ENCODE measurements at places on chromosomes 12 and 14.

DNA sequence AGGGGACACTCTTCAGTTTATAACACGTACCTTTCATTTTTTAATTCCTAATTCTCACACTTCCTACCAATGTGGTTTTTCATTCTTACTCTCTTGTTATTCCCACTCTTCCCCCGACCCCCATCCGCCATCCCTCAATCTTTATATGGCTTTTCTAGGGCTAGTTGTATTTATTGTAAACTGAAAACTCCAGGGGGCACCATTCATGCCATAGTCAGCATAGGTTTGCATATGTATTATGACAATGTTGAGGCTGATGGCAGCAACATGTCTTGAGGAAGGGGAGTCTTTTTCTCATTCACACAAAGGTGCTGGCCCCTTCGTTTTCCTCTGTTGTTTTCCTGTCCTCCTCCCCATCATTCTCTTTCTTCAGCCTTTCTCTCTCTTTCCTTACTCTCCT, 27.7 kb upstream of the LTA4H start:
- no peak for DNase-seq

DNA sequence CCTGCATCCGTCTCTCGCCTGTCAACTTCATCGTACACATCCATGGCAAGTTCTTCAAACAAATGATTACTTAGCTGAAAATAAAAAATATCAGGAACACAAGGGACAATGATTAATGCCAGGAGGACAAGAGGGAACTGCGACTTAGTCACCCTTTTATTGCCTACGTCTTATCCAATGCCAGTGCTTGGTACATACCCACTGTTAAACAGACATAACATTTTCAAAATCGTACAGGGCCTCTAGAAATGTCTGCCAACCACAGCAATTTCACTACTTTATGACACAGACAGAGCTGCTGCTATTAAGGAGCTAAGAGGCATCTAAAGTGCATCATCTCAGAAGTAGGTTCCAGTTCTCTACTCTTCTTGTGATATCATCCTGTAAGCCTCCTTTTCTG, 34.6 kb downstream of the GIT2 start:
- DNase-seq: no peak

DNA sequence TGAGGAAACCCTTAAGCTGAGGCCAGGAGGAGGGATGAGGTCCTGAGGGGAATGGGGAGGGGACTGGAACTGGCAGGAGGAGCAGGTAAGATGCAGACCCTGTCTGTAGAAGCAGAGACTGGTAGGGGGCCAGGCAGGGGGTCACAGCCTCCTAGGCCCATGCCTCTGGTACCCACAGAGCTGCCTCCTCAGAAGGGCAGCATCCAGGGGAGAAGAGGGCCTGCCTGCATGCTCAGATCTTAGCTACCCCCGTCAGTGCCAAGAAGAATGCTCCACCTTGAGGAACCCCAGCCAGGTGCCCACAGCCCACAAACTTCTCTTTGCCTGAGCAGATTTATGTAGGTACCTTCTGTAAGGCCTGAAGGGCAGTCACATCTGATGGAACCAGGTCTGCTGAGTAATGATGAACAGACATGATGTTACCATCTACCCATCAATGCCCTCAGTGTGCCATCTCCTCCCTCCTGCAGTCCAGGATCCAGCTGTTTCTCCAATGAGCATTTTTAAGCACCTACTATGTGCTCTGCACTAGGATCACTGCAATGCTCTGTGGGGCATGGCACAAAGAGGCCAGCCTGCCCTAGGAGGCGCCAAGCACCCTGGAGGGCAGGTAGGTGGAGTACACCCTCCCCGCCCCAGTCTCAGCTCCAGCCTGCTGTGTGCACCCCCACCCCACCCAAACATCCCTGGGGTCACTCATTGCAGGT, 24.8 kb upstream of the ZFP36L1 start:
- no peak for DNase-seq

GRCh38 chr12:34406228-34406995, 384.1 kb downstream of the ALG10 start:
- no peak for DNase-seq

DNA sequence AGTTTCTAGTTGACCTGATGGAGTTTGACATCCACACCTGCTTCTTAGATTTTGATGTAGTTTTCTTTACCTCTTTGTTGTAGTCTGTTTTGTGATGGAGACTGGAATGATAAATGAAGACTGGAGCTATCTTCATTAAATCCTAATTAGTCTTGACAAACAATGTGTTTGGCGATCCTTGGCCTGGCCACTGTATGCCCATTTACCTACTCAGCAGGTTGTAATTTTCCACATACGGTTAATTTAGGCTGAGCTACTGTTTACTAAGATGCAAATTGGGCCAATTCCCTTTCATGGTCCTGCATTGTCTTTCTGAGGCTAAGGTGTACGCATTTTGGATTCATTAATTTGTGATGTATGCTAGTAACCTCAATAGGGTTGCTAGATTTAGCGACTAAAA, at the start of gene TAS2R7:
Gene TAS2R7 (minus strand): TSS at position 41 of the 400 bp plus-strand sequence. CDS start 57 bp downstream, outside the sequence.
- no peak for DNase-seq

DNA sequence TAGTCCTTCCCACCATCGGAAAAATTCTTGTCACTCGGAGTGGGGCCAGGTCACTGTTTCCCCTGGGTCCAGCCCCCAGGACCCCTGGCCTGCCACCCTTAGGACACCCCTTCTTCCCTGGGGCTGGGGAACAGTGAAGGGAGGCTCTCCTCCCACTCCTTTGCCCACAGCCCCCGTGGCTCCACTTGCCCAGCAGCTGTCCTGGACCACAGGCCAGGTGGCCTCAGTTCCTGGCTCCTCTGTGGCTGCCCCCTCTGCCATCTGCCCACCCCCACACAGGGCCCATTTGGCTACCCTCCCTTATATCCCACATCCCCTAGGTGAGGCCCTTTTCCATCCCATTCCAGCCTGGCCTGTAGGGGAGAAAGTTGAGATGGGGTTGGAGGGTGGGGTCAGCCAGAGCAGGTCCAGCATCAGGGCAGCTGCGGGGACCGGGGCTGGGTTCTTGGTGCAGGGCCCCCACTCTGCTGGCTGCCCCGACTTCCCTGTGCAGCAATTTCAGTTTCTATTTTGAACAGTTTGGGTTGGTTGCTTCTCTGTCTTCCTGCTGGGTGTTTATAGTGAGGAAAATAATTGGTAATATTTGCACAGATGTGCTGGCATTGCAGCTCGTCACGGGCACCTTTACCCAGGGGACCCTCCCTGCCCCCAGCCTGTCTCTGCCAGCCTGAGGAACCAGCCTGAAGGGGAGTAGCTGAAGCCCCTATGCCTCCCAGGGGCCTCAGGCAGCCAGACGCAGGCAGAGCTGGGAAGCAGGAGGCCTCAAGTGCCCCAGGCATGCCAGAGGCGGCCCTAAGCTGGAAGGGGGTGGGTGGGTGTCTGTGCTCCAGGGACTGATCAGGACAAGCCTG, 23.4 kb downstream of the SYNDIG1L start:
- DNase-seq: no peak

GRCh38 chr14:73258845-73259611, 21.7 kb downstream of the PAPLN start:
- no peak for DNase-seq

GRCh38 chr12:111429828-111430432, 24.2 kb downstream of the SH2B3 start:
- no peak for DNase-seq

- DNase-seq: no peak
Observed at GRCh38 chr12:79421236-79421740, 269.5 kb downstream of the PAWR start.

- DNase-seq: no peak
Observed at GRCh38 chr14:76769636-76770292, 8.5 kb downstream of the VASH1 start.

- DNase-seq: no peak
Observed at GRCh38 chr14:47730296-47730695, 54.9 kb upstream of the MDGA2 start.

GRCh38 chr14:37708481-37708880, 113.1 kb downstream of the TTC6 start:
- no peak for DNase-seq

GRCh38 chr14:70897464-70897863, 9.8 kb upstream of the PCNX1 start:
- DNase-seq: no peak

GRCh38 chr12:121632069-121632970, 6.0 kb downstream of the ORAI1 start:
- no peak for DNase-seq

DNA sequence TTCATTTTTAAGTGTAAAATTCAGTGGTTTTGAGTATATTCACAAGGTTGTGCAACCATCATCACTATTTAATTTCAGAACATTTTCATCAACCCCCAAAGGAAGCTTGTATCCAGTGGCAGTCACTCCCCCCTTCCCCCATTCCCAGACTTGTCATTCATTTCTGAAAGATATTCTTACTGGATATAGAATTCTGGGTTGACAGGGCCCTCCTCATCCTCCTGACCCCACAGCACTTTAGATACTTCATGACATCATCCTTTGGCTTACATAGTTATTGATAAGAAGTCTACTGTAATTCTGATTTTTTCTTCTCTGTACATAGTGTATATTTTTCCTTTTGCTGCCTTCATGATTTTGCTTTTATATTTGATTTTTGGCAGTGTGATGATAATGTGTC, 8.8 kb upstream of the ADGRD1 start:
- DNase-seq: no peak

DNA sequence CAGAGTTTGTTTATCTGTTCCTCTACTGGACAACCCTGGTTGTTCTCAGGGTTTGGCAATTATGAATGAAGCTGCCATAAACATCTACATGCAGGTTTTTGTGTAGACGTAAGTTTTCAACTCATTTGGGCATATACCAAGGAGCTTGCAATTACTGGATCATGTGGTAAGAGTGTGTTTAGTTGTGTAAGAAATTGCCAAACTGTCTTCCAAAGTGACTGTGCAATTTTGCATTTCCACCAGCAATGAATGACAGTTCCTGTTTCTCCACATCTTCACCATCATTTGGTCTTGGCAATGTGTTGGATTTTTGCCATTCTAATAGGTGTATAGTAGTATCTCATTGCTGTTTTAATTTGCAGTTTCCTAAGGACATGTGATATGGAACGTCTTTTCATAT, 39.8 kb upstream of the FBXO33 start:
- DNase-seq: no peak

- no peak for DNase-seq
Observed at GRCh38 chr12:26102953-26103352, 21.9 kb downstream of the BHLHE41 start.

DNA sequence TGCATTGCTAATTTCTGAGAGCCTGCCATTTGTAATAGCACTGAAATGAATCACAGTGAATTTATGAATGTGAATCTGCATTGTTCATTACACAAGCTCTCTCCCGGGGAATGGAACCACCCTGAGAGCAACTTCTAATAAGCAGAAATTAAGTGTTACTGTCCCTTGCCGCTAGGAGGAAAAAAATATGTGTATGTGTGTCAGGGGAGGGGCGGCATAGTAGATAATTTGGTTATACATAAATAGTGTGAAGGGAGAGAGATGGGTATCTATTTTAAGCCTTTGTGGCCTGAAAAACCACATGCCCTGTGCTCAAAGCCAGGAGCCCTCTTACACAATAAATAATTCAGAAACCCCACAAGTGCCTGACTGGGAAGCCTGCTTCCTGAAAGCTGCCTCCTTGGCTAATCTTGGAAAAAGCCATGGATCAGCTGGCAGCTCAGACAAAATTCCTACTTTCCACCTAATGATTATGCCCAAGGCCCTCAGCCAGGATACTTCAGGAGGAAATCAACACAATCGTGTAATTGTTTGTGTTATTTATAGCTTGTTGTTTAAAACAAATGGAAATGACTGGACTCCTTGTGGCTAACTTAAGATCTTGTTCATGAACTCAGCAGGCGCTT, 366.2 kb upstream of the KITLG start:
- DNase-seq: no peak

- no peak for DNase-seq
Observed at GRCh38 chr14:76761136-76761959, at the start of gene VASH1. TSS of gene VASH1 (plus strand) at chr14:76761468. CDS start at chr14:76762822, 1,354 bp downstream.

- DNase-seq: no peak
Observed at GRCh38 chr12:109961201-109961600, 35.0 kb downstream of the GIT2 start.

DNA sequence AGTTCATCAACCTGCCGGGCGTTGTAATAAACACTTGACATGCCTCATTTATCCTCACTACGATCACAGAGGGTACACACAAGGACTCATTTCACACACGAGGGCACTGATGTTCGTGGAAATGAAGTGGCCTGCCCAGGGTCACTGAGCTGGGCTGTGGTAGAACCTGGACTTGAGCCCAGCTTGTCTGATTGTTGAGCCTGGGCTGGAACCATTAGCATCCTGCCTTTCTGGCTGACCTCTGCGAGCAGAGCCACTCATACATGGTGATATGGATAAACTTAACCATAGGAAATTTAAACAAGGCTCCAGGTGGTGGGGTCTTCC, 16.6 kb upstream of the JDP2 start:
- DNase-seq: no peak

- no peak for DNase-seq
Observed at GRCh38 chr12:4388662-4389061, 9.2 kb upstream of the FGF23 start.

DNA sequence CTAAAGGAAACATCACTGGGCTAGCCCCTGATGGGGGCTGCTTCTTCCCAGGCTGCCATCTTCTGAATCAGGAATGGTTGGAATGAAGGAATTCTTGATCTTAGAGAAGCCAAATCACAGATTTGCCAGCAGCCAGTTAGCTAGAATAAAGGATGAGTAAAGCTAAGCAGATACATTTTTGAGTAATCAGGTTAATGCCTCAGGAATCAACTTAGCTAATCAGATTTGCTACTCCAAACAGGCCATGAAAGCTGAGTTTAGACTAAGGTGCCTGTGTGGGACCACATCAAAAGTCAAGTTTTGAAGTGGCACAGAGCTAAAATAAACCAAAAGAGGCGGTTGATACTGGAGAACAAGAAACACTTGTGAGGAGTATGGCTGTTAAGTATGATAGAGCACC, 28.8 kb upstream of the LMO3 start:
- DNase-seq: no peak

DNA sequence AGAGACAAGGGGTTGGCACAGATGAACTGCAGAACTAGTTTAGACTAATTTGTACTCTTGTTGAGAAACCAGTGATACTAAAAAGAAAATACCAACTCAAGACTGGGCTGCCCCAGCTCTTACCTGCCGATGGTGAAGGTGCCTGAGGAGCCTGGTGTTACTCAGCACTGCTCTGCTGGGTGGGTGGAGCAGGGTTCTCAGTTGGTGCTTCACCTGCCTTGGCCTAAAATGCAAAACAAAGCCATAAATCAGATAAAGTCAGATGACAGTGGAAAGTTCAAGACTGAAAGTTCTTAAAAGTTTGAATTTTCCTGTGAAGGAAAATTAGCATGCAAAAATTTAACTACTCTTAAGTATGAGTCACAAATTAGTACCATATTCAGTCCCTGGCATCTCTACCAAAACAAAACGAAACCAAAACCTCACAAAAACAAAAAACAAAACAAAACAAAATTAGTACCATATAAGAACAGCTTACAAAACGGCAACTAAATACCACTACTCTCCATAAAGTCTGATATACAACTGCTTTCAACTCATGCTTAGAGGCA, 21.9 kb downstream of the YBX3 start:
- peak; percentile 8 for DNase-seq

GRCh38 chr12:69022674-69023073, 89.7 kb upstream of the CPM start:
- DNase-seq: no peak

GRCh38 chr12:4049298-4050080, 176.3 kb upstream of the PARP11 start:
- no peak for DNase-seq

GRCh38 chr14:73678698-73679097, 33.9 kb downstream of the DNAL1 start:
- DNase-seq: no peak
